ENCODE measurements at places on chromosomes 12 and 14. TPM values are rescaled to one million over a fixed set of nuclear protein-coding genes. Genes with fewer than 3 reads are reported as not detected.

Gene MYF6
- total RNA-seq, result not detected

Gene ASCL4
- not detected for total RNA-seq

Gene GLIPR1
- total RNA-seq, result 10.0 TPM

Gene MAGOHB
- total RNA-seq, result 42.7 TPM

Gene MAP1LC3B2
- 2.0 TPM for total RNA-seq

Gene ATXN7L3B
- total RNA-seq, result 25.6 TPM

Gene STYK1
- 1.8 TPM for total RNA-seq

Gene OR6C74
- total RNA-seq, result not detected

Gene RFX4
- total RNA-seq, result not detected

Gene DNAI7
- not detected for total RNA-seq

Gene MSRB3
- total RNA-seq, result 0.24 TPM

Gene EML5
- total RNA-seq, result 4.9 TPM

Gene NEMP1
- total RNA-seq, result 119 TPM

Gene PTHLH
- not detected for total RNA-seq

Gene KRT75
- not detected for total RNA-seq

Gene KCNMB4
- 2.2 TPM for total RNA-seq

Gene AQP2
- not detected for total RNA-seq

Gene C12orf54
- total RNA-seq, result 0.77 TPM

Gene PIANP
- total RNA-seq, result 0.58 TPM

Gene TMEM116
- 19.4 TPM for total RNA-seq

Gene TCTN2
- 5.9 TPM for total RNA-seq

Gene DPPA3
- total RNA-seq, result not detected

Gene DPY19L2
- 1.9 TPM for total RNA-seq

Gene CYP27B1
- 14.7 TPM for total RNA-seq

Gene CCDC196
- not detected for total RNA-seq

Gene DEPDC4
- 4.1 TPM for total RNA-seq

Gene MYO1H
- not detected for total RNA-seq

Gene WIF1
- total RNA-seq, result 0.22 TPM

Gene CLEC2A
- not detected for total RNA-seq

Gene GPR68
- 19.2 TPM for total RNA-seq

Gene ARL6IP4
- 187 TPM for total RNA-seq

Gene CLEC4E
- not detected for total RNA-seq

Gene SERPINA5
- total RNA-seq, result not detected

Gene KCNC2
- not detected for total RNA-seq

Gene KLRC4
- 7.1 TPM for total RNA-seq

Gene BEST3
- not detected for total RNA-seq

Gene TBC1D30
- total RNA-seq, result 0.94 TPM

Gene EFS
- total RNA-seq, result not detected

Gene SLC17A8
- total RNA-seq, result not detected

Gene AVPR1A
- not detected for total RNA-seq

Gene TSPAN19
- not detected for total RNA-seq

Gene CACNA2D4
- 7.2 TPM for total RNA-seq

Gene TAS2R30
- total RNA-seq, result 2.3 TPM

Gene FAM90A1
- 0.67 TPM for total RNA-seq

Gene RAD9B
- total RNA-seq, result 2.3 TPM

Gene NOC4L
- 21.2 TPM for total RNA-seq

Gene GAS2L3
- 9.3 TPM for total RNA-seq

Gene FAIM2
- total RNA-seq, result 0.67 TPM

Gene TMEM63C
- total RNA-seq, result 2.1 TPM

Gene PIWIL1
- total RNA-seq, result not detected

Gene CLEC7A
- total RNA-seq, result not detected

Gene OR6C75
- not detected for total RNA-seq
